Suppressor macrophage treated with lipopolysaccharide for 1 hour (primary cell): ENCODE measurements at places on chromosomes 2 and 18.

DNA sequence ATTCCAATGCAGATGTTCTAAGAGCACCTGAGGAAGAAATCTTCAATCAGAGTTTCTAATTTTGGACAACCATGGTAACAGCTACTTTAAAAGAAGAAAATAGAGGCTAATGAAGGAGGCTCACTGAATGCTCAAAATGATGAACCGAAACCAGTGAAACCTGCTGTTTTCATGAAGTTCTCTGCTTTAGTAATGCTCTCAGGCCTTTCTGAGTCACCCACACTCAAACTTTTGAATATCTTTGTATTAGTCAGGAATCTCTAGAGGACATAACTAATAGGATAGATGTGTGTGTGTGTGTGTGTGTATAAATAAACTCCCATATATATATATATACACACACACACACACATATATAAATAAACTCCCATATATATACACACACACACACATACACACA lies 76.9 kb upstream of the RIT2 start:
- no peak for DNase-seq

GRCh38 chr2:8544786-8545694 lies 136.8 kb upstream of the ID2 start:
- peak; percentile 98 for DNase-seq

- no peak for DNase-seq
These were observed 593.1 kb upstream of the NRXN1 start for GRCh38 chr2:51624995-51625394.

GRCh38 chr2:64260817-64261216 lies 116.6 kb upstream of the PELI1 start:
- peak; percentile 87 for DNase-seq

- no peak for DNase-seq
These were observed 175.7 kb downstream of the PMAIP1 start for GRCh38 chr18:60075477-60075876.

- DNase-seq, result peak; percentile 25
These were observed 788 bp downstream of the ARMC9 start for GRCh38 chr2:231199219-231199618.

- DNase-seq, result no peak
These were observed 5.2 kb downstream of the TMEM214 start for GRCh38 chr2:27038012-27038411.

- DNase-seq, result no peak
These were observed 810.4 kb downstream of the METTL4 start for GRCh38 chr18:1760901-1761300.

DNA sequence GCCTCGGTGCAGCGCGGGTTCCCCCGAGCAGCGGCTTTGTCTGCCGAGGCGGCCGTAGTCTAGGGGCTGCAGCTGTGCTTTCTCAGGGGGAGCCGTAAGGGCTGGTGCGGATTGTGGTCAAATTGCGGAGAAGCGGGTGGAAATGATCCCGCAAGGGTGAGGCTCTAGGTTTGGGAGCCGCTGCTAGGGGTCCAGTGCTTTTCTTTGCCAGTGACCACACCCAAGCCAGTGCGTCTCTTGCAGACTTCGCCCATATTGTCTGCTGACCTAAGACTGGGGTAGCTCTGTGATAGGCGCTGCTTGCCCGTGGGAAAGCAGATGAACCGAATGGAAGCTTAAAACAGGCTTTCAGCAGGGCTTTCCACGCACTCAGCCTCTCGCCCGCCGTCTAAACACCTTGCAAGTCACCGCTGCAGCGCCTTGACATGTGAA lies 2.1 kb downstream of the DPYSL5 start:
- DNase-seq, result no peak

- DNase-seq, result no peak
These were observed 8.2 kb downstream of the DLX2 start for GRCh38 chr2:172094294-172095145.

DNA sequence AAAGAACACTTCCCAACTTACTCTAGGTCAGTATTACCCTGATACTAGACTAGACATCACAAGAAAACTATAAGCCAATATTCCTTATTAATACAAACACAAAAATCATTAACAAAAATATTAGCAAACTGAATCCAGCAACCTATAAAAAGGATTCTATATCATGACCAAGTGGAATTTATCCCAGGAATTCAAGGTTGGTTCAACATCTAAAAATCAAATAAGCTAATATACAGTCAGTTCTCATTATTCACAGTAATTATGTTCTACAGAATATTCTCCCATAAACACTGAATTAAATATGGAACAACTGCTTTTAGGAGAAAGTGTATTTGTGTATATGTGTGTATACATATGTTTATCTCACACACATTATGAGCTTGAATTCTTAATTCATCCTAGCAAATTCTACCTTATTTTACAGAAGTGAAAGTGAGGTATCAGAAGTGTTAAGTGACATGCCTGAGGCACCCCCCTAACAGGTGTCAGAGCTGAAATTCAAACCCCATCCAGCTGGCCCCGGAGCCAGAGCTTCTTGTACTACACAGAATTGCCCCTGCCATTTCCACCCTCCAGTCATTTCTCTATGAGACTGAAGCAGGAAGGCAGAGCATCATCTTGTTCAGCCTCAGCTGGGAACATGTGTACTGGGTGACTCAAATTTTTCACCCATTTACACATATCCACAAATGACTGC lies 77.8 kb downstream of the MALT1 start:
- no peak for DNase-seq

DNA sequence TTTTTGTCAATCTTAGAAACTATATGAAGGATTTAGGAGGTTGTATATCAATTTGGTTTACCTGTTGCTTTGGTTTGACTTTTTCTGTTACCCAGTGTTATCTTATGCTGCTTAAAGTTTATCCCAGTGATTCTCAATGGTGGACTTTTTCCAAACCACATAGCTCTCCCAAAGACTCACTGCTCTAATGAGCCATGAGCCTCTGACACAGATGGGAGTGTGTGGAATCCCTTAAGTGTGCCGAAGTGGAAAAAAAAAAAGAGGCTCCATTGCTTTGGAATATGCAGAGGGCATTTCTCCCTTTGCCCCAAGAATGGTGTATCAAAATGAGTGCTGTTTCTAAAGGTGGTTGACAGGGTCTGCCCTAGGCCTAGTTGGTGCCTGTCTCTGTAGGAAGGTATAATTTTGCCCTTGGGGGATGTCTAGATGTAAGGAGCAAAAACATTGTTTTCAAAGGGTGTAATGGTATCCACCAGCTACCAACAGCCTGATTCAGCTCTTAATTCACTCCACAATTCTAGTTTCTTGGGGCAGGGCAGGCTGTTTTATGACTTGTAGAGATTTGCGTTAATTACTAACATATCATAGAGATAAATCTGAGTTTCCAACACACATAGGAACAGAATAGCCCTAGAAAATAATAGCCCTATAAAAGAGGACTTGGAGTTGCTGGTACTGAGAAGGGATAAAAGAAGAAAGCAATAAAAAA lies 64.3 kb upstream of the CYP26B1 start:
- no peak for DNase-seq

DNA sequence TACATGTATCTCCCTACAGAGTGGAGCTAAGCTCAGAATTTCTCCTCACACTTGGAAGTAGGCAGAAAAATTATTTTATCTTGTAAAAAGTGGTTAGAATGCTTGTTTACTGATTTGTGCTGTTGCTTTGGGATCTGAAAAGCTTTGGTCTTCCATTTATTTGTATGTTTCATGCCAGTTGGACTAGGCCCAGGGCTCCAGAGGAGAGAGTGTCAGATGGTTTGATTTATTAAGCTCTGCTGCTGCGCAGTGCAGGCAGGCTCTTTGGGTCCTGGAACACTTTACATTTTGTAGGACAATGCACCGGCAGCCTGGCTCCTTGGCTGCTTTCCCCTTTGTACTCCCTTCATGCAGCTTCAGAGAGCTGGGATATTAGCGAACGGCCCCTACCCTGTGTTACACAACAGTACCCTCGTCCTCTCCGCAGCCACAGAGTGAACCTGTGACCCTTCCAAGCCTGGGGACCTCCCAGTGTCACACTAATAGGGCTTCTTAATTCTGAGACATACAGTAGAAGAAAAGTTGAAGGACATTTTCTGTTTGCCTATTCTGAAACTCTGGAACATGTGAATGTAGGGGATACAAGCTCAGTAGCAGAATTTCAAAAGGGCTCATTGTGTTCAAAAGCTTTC lies 56.7 kb upstream of the EML6 start:
- DNase-seq, result no peak

GRCh38 chr2:70115646-70116442 lies 28.6 kb downstream of the PCBP1 start:
- peak; percentile 58 for DNase-seq

GRCh38 chr2:172613040-172613439 lies 57.1 kb downstream of the PDK1 start:
- DNase-seq, result no peak

GRCh38 chr2:11346023-11346482 lies 1.6 kb upstream of the ROCK2 start:
- no peak for DNase-seq

DNA sequence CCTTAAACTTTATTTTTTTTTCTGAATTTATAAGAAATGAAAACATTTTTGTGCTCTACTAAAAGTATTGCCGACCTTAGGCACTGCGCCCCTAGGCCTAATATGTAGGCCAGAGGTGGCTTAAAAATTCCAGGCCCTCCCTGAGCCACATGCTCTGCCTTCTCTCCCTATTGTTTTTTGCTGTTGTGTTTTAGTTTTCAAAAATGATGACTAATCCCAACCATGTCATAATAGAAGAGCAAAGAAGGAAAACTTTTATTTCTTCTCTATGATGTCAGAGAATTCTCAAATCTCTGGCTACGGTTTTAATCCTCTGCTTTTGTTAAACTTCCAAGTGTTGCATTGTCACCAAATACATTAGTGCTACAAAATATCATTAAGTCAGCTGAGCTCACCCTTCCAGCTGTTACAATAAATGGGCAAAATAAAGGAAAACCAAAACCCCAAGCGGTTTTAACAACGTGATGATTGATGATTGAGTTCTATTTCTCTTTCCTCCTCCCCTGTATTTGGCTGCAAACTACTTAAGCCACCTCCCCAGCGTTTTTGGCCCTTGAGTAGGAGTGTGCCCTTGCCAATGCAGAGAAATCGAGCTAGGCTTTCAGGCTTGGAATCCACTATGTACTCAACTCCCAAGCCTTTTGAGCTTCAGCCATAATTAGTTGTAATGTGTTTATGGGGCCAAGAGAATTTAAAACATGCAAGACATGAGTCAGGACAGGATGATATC lies 163.5 kb upstream of the POU3F3 start:
- no peak for DNase-seq

- no peak for DNase-seq
These were observed 20.3 kb downstream of the ACTR3 start for GRCh38 chr2:113910110-113910717.

GRCh38 chr18:74533666-74534065 lies 634 bp upstream of the CNDP1 start:
- DNase-seq, result no peak

- DNase-seq, result no peak
These were observed 110.6 kb downstream of the PRELID3A start for GRCh38 chr18:12518326-12518725.
